ENCODE measurements at places on chromosomes 7 and 10.

- DNase-seq = peak; percentile 67
These were observed 31.3 kb downstream of the GBX1 start for GRCh38 chr7:151135866-151136843.

DNA sequence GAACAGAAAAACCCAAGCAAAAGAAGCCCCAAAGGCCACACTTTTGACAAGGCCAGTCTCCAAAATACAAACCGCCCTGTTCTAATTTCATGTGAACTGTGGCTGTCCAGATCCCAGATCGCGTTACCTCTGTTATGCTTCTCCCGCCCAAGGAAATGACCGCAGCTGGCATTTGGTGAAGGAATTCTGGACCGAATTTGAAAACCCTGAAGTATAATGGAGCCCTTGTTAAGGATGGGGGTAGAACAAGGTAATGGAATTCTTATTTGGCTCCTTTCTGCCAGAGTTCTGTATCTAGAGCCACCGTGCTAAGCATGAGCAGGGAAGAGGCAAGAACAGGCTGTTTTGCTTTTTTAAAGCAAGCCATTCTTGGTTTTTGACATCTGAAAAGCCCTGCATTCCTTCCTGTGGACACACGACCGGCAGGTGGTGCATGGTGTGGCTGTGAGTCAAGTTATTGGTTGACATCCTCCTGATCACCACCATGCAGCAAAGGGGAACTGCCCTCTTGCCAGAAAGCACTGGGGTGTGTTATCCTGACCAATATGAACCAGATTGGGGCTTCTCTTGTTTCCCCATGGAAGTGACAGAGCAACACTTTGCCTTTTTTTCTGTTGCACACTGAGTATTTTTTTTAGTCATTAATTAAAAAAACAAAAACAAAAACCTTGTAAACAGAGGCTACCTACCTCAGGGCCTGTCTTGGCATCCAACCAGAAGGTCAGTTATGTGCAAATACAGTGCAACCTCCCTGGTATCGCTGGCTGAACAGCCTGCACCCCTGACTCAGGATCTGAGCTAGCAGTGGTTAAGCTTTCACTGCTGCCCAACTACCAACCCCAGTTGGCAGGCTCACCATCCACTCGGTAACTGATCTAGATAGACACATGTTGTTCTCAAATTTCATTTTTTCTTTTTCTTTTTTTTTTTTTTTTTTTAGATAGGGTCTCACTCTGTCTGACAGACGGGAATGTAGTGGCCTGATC is 14.2 kb downstream of the UCMA start:
- no peak for DNase-seq

DNA sequence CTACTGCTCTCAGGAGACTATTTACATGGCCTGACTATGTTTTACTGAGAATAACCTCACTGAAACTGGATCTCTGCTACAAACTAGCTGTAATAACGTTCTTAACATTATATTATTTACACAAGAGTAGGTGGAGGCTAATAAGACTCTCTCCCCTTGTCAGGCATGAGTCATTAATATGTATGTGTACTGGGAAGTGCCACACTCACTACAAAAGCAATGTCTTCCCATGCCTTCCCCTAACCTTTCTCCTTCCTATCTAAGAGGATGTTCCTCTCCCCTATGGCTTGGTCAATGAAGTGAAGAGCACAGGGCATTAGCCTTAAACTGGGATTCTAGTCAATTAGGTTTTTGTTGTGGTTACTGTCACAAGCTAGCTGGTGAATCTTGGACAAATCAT is 147.9 kb downstream of the DGKB start:
- no peak for DNase-seq

GRCh38 chr10:34864149-34865067 is 49.3 kb upstream of the PARD3 start:
- no peak for DNase-seq

DNA sequence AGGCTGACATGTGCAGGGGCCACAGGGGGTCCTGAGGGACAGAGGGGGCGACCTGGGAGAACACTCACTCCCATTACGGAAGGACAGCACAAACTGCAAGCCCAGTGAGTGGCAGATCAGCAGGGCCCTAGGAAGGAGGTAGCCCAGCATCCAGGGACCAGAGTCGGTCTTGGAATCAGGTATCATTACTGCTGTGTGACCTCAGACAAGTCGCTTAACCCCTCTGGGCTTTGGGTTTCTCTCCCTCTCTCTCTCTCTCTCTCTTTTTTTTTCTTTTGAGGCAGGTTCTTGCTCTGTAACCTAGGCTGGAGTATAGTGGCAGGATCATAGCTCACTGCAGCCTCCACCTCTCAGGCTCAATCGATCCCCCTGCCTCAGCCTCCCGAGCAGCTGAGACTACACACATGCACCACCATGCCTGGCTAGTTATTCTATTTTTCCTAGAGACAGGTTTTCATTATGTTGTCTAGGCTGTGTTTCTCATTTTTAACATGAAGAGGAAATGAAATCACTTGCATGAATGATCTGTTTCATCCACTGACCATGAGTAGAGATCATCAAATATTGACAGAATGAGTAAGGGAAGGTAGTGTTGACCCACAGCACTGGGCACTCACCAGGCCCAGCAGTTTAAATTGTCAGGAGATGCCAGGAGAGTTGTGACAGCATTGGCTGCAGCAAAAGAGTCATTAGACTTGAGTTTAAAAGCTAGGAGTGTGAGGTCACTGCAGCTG is 49.4 kb downstream of the BUB3 start:
- DNase-seq = no peak

- no peak for DNase-seq
These were observed 674.7 kb downstream of the CCSER2 start for GRCh38 chr10:85003083-85003482.

DNA sequence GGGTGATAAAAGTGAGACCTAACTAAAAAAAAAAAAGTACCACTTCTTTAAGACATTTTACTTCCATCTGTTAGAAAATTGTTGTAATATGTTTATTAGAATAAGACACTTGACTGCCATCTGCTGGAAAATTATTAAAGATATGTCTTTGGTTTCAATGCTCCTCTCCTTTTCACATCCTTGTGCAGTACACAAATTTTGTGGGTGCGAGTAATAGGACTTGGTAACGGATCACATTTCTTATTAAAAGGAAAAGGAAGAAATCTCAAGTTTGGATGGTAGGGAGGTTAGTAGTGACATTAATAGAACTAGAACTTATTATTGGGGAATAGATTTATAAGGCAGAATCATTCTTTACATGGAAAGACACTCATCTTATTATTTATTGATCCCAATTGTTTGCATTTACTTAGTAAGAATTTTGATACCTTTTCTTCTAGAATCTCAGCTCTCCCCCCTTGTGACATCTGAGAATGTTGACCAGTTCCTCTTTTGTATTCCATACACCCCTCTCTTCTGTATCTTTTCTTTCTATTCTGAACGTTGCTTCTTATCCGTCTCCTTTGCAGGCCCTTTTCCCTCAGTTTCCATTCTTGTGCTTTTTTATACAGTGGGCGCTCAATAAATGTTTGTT is 43.0 kb upstream of the RPA3 start:
- DNase-seq = no peak

- no peak for DNase-seq
These were observed 101.1 kb upstream of the ABCB5 start for GRCh38 chr7:20514364-20514763.

DNA sequence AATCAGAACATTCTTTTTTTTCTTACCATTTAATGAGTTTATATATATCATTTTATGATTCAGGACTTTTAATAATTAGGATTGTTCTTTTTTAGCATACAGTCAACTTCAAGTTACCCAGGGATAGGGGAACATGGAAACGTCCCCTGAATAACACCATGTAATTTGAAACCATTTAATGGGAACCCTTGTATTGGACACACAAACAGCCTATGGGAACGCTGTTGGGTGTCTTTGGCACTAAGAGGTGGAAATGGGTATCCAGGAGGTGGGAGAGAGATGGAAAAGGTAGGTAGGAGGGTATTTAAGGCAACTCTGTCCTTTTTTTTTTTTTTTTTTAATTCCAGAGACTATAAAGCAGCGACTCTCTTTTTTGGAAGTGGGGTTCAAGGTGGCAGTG is 2.6 kb downstream of the LUC7L2 start:
- DNase-seq = no peak

DNA sequence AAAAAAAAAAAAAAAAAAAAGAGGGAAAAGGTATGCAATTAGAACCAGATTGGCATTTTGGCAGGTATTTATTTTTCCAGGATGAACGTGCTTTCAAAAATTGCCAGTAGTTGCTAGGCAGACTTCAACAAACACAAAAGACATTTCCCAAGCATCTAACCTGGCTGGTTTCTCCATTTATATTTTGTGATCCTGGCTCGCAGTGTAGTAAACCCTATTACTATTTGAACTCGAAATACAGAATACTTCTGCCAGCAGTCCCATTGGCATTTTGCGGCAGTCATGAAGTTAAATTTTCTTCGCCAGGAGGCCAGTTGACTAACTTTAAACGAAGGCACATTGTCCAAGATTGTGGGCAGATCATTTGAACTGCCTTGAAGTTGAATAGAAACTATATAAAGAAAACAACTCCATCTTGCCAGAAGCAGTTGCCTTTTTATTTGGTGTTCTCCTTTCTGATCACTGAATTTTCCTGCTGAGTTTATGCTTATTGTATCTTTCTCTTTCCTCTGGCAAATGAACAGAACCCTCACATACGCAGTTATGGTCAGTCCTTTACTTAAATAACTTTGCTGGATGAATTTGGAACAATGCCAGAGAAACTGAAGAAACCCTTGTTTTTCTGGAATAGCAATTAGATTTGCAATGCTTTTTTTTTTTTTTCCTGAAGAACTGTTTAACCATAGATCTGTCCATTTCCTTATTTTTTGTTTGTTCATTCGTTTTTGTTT is 132.9 kb downstream of the BICC1 start:
- no peak for DNase-seq

DNA sequence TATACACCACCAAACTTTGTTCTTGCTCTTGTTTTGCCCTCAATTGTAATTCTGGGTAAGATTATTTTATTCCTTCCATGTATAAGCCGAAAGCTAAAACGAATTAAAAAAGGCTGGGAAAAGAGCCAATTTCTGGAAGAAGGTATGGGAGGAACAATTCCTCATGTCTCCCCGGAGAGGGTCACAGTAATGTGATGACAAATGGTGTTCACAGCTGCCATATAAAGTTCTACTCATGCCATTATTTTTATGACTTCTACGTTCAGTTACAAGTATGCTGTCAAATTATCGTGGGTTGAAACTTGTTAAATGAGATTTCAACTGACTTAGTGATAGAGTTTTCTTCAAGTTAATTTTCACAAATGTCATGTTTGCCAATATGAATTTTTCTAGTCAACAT is 12.5 kb upstream of the CFAP69 start:
- DNase-seq = no peak

GRCh38 chr7:23895666-23896096 is 185.7 kb downstream of the STK31 start:
- DNase-seq = no peak

- DNase-seq = no peak
These were observed 357.1 kb downstream of the TCERG1L start for GRCh38 chr10:130954326-130954905.

DNA sequence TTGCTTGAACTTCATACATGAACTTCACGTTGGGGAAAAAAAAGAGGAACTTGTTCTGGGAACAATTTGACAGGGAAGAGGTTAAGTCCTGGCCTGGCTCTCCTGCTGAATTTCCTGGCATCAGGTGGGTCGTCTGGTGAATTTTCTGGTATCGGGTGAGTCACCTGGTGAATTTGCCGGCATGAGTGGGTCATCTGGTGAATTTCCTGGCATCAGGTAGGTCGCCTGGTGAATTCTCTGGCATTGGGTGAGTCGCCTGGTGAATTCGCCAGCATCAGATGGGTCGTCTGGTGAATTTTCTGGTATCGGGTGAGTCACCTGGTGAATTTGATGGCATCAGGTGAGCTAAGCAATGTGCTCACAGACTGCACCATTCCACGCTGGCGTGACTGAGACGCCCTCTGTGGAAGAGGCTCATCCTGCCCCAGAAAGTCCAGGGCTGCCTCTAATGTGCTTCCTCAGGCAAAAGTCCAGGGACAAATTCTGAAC is 255.4 kb downstream of the TCERG1L start:
- no peak for DNase-seq

DNA sequence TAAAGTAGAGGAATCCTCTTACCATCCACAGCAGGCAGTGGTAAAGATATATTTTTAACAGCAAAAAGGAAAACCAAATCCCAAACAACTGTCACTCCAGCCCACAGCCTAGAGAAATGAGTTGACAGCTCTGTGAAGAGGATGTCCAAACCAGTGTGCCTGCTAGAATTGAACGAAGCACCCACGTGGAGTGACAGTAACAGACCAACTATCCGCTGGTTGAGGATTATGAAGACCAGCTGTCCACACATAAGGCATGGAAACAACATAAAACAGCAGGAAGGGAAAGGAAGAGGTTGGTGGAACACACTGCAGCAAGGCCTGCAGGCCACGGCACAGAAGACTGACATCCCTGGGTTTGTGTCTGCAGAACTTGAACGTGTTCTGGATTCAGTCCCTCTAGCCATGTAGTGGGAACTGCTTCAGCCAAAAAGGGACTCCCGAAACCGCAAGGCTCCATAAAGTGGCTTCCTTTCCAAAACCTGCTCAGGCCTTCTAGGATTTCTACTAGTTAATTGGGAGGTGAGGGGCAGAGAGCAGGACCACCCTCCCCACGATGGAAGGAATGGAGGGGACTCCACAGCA is 324.4 kb downstream of the BICC1 start:
- no peak for DNase-seq

- no peak for DNase-seq
These were observed 426.9 kb upstream of the PCDH15 start for GRCh38 chr10:55227967-55228366.

All from posterior vena cava (tissue), 2 donors.